ENCODE measurements at places on chromosomes 3 and 15.

GRCh38 chr3:138125548-138126221, 6.5 kb downstream of the A4GNT start:
- no peak for DNase-seq

DNA sequence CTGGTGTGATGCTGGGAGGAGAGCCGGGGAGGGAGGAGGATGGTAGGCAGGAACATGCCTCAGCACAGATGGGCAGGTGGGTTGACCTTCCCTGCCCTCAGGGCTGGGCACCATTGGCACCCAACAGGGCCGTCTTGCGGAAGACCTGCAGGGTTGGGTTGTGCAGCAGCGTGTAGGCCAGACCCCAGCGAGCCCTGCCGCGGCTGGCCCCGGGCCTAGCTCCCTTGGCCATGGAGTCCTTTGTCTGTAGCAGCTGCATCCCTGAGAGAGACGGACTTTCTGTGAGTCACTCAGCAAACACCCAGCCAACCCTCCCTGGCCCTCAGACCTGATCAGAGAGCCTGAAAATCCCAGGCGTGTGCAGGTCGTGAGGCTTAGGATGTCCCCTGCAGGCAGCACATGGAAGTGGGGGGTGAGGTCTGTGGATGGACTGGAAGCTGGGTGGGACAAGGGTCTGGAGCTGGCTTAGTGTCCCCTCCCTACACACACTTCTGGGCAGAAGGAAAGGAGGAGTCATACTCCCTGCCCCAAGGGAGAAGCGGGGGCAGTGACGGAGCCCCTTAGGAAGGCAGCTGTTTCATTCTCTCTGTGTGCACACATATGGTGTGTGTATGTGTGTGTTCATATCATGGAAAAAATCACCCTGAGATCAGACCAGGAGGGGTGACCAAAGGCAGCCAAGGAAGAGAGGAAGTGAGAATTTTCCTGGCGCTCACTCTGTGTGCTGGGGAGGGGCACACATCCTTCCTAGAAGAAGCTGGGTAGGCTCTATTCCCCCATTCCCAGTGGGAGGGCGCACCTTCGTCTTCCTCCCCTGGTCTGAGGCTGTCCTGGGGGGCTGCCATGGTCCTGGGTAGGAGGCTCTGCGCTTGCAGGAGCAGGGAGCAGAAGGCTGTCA, 6.7 kb downstream of the ISLR start:
- DNase-seq, result no peak

- no peak for DNase-seq
Measured at GRCh38 chr3:39165518-39165917, 12.1 kb upstream of the CSRNP1 start.

- DNase-seq, result no peak
Measured at GRCh38 chr3:71487418-71487817, 96.1 kb downstream of the FOXP1 start.

All from epithelial cell of proximal tubule (primary cell).